Stimulated activated CD8-positive, alpha-beta memory T cell treated with anti-CD3 and anti-CD28 coated beads, Interleukin-7, amount 100 ng/mL, for 48 hours (primary cell): ENCODE measurements at places on chromosomes 16 and 17.

DNA sequence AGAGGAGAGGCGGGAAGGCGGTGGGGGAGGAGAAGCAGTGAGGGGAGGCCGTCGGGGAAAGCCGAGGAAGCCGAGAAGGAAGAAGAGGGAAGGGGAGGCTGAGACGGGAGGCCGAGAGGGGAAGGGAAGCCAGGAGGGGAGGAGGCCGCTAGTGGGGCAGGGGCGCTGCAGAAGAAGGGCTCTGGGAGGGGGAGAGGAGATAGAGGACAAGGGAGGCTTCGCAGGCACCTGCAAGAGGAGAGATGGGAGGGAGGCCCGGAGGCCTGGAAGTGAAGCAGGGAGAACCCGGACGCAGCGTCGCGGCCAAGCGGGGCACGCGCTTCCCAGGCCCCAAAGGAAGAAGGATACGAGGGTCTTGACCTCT, 2.3 kb downstream of the C17orf58 start:
- DNase-seq, result no peak

- no peak for DNase-seq
Observed at GRCh38 chr17:77118251-77118928, 22.4 kb upstream of the SEC14L1 start.

- no peak for DNase-seq
Observed at GRCh38 chr17:13598353-13599167, 3.2 kb downstream of the HS3ST3A1 start.

GRCh38 chr16:80803339-80804055, 901 bp downstream of the CDYL2 start:
- DNase-seq, result no peak

DNA sequence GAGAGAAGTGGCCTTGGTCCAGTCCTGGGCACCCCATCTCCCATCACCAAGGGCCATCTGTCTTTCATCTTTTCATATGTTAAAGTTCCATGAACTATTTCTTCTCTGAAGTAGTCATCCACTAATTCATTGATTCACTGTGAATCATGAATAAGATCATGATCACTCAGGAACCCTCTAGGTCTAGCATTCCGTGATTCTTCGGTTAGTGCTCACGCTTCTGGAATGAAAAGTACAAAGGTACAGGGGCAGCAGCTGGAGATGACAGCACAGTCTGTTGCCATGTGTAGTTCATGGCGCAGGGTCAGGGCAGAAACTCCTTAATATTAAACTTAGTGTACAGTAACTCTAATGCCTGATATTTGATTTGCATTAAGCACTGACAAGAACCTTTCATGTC, 127.1 kb downstream of the CDH13 start:
- no peak for DNase-seq

DNA sequence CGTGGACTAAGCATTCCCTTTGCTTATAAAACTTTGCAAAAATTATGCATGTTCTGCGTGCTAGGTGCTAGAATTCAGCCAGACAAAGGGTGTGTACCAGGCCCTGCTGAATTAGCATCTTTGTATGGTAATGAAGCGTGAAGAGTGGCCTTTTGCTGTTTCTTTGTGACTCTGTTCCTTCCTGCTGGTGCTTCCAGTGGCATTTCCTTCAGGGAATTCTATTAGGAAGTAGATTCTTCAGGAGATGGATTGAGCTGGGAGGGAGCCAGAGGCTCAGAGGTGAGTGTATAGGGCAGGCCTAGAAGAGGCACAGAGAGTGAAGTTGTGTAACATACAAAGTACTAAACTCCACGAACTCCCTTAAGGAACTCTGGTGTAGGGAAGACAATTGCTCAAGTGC, 73.9 kb upstream of the ASIC2 start:
- no peak for DNase-seq

- no peak for DNase-seq
Observed at GRCh38 chr17:68461122-68461539, 3.8 kb upstream of the WIPI1 start.

- DNase-seq, result no peak
Observed at GRCh38 chr17:32869345-32870026, 7.4 kb downstream of the MYO1D start.

- no peak for DNase-seq
Observed at GRCh38 chr17:46063241-46063640, 64.2 kb downstream of the STH start.
